ENCODE measurements at places on chromosomes 12 and 14. TPM values are rescaled to one million over a fixed set of nuclear protein-coding genes. Genes with fewer than 3 reads are reported as not detected.

DNA sequence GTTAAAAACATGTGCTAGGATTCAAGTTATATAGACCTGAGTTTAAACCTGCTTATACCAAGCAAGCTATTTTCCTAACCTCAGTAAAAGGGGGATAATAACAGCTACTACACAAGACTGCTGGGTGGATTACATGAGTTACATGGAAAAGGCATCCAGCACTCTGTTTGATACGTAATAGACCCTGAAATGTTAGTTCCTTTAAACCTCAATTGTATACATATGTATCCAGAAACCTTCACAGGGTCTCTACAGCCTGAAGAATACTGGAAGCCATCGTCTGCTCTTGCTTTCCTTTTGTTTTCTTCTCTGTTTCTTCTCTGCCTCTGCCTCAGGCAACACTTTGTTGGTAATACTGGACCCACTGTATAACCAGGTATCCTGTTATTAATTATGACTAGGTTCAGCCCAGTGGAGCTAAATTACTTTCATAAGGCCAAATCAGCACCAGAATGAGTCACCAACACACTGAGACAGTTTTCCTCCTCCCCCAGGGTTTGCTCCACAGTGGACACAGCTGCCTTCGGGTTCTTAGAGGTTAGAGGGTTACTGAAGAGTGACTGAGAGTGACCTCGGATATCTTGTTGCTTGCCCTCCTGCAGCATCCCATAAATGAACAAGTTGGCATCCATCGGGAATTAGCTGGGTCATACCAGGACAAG is 127.1 kb downstream of the CAPZA3 start:
- no peak overlapping the region for H3K4me3 ChIP-seq
- H3K27me3 ChIP-seq, result no peaks in the 10 kb centered on the region
- DNase-seq, result no peak
- H3K36me3 ChIP-seq, result no peaks in the 10 kb centered on the region

TMEM119 gene
- total RNA-seq, result 0.97 TPM

GRCh38 chr14:33714527-33715226 is 236.2 kb downstream of the EGLN3 start:
- H3K4me1 ChIP-seq, result peaks cover 4% of the 10 kb centered on the region
- no peak for DNase-seq
- H3K36me3 ChIP-seq, result no peaks in the 10 kb centered on the region
- no peak overlapping the region for H3K4me3 ChIP-seq
- H3K27me3 ChIP-seq, result no peaks in the 10 kb centered on the region
- no peak overlapping the region for H3K27ac ChIP-seq

ZBTB39 gene
- 21.1 TPM for total RNA-seq

GRCh38 chr14:89255852-89256251 is 161.2 kb downstream of the FOXN3 start:
- no peaks in the 10 kb centered on the region for H3K27me3 ChIP-seq
- no peak overlapping the region for H3K27ac ChIP-seq
- peaks cover 3% of the 10 kb centered on the region for H3K4me1 ChIP-seq
- no peak for DNase-seq
- H3K36me3 ChIP-seq, result no peaks in the 10 kb centered on the region

DNA sequence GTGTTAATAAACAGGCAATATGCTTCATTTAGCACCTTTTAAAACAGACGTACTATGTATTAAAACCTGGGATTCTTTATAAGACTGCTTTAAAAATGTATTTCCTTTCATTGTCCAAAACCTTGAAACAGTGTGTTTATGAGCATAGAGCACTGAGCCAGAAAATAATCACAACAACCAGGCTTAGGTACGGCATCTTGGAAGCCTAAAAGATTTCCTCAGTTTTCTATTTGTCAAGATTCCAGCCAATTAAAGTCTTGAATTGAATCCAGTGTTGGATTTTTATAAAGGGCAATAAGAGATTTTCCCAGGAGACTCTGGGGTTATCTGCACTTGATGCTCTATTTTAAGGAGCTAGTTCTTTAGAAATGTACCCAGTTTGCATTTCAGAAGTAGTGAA is 80.3 kb downstream of the GRIP1 start:
- no peak overlapping the region for H3K27ac ChIP-seq
- peaks cover 10% of the 10 kb centered on the region for H3K4me1 ChIP-seq
- DNase-seq, result no peak
- H3K4me3 ChIP-seq, result no peak overlapping the region
- H3K27me3 ChIP-seq, result no peaks in the 10 kb centered on the region
- no peaks in the 10 kb centered on the region for H3K36me3 ChIP-seq

DBX2 gene
- total RNA-seq, result 0.06 TPM

GRCh38 chr12:112447106-112447505 is 28.4 kb downstream of the PTPN11 start:
- DNase-seq, result no peak
- no peaks in the 10 kb centered on the region for H3K27me3 ChIP-seq
- no peaks in the 10 kb centered on the region for H3K36me3 ChIP-seq
- no peaks in the 10 kb centered on the region for H3K4me1 ChIP-seq
- no peak overlapping the region for H3K27ac ChIP-seq
- H3K4me3 ChIP-seq, result no peak overlapping the region

DNA sequence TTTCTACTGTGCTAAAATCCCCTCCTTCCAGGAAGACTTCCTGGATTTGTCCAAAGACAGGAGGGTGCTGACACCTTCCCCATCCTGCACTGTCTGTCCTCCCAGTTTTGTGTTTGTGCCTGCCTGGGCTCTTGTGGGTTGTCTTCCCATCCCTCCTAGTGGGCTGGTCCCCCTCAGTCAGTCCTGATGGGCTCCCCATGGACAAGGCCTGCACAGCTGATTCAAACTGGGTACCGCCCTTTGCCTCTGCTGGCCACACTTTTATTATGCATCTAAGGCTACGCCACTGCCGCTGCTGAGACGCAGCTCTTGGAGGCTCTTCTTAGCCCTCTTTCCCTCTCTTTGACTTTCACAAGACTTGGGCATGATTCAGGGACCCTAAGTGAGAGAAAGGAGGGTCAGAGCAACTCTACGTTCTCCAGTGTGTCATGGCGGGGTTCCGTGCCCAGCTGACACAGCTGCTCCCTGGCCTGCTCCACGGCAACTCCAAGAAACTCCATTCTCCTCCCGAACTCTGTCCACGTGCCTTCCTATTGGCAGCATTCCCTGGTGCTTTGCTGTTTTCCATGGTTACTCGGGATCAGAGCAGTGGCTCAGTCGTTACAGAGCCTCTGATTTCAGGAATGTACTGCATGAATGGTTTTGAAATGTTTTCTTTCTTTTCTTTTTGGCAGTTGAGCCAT is 3.8 kb upstream of the KRT85 start:
- no peak overlapping the region for H3K4me3 ChIP-seq
- no peaks in the 10 kb centered on the region for H3K27me3 ChIP-seq
- no peaks in the 10 kb centered on the region for H3K36me3 ChIP-seq
- no peak overlapping the region for H3K27ac ChIP-seq
- peak; percentile 25 for DNase-seq

All from neural progenitor cell (in vitro differentiated cells).